Omental fat pad (tissue), 4 donors: ENCODE measurements at places on chromosomes 1 and 21. TPM values are rescaled to one million over a fixed set of nuclear protein-coding genes. Genes with fewer than 3 reads are reported as not detected.
A peak's percentile ranks its signal among the peaks of the same experiment; 100 is the strongest.

GRCh38 chr21:38494703-38495102, 3.6 kb downstream of the ERG start:
- no peak for DNase-seq

DNA sequence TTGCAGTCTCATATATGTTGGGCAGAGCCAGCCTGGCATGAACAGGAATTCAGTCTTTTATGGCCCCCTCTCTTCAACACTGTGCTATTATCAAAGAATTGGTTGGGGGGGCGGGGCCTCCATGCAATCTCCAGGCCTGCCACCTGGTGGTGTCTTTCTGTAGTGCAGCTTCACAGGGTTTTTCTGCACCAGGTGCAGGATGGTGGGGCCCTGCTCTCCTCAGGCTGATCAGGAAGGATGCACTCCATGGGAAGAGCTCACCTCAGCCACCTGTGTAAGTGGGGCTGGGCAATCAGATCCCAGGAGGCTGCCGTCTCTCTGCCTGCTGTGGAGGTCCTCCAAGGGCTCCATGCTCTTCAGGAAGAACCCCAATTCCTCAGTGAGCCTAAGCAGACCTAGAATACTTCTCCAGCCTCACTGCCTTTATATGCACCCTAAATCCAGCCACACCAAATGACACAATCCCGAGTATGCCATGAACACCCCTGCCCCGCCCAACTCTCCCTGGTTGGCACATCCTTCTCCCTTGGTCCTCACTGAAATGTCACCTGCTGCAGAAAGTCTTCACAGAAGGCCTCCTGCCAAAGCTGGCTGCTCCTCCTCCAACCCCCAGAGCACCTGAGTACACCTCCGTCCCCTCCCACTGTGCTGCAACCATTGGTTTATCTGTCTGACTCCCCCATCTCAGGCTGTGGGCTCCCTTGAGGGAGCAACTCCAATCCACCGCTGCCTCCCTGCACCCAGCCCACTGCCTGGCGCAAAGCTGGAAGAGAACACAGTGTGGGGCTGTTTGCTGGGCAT, 16.5 kb downstream of the STK40 start:
- DNase-seq = peak; percentile 97

DNA sequence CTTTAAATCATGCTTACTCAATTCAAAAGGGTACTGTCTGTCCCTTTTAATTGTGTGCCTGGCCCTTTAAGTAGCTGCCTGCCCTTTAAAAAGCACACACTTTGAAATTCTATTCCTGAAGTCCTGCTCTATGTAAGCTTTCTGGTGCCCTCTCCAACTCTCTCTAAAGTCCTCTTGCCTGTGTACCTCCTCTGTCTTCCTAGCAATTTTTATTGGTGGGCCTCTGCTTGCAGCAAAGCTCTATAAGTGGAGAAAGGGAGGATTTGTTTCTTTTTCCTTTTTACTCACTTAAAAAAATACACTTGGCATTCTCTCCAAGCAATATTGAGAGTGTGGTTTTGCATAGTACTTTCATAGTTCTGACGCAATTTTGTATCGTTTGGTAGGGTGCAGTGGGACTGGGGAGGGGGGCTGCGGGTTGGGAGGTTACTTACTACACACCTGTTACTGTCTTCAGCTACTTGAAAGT, 135.4 kb downstream of the LMO4 start:
- DNase-seq = no peak

DNA sequence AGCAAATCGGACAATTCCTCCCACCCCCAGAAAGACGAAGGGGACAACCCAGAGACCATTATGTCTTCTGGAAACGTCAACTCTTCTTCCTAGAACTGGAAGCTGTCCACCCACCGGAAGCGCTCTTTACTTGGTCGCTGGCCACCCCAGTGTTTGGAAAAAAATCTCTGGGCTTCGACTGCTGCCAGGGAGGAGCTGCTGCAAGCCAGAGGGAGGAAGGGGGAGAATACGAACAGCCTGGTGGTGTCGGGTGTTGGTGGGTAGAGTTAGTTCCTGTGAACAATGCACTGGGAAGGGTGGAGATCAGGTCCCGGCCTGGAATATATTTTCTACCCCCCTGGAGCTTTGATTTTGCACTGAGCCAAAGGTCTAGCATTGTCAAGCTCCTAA, 3.2 kb downstream of the S1PR1 start:
- no peak for DNase-seq

DNA sequence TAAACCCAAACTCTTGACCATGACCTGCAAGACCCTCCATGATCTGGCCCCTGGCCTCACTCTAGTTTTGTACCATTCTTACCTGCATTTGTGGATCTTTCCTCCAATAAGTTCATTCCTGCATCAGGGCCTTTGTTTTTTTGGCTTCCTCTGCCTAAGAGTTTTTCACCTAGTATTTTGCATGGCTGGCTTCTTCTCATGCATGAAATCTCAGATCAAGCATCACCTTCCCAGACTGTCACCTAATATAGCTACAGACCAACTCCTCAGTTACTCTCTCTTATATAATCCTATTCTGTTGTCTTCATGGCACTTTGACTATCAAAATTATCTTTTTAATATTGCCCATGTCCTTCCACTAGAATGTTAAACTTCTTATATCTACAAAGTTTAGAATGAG, 54.2 kb downstream of the BTBD8 start:
- no peak for DNase-seq

DNA sequence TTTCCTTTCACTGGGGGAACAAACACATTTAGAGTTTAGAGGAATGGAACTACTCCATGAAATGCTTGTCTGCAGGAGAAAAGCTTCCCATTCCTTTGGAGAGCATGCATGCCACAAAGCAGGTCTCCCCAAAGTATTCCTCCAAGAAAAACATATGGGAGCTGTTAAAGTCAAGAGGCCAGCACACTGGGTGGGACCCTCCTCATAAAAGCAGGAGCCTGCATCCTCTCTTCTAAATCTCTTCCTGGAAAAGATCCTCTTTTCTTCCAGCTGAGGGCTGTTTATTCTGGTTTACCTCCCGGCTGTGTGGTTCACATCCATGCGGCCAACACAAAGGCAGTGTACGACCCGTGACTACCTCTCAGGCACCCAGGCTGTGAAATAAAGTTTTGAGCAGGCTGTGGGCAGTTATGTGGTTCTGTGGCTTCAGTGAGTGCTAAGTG, 103.4 kb downstream of the TENT5C start:
- DNase-seq = no peak

- no peak for DNase-seq
Observed at GRCh38 chr1:199054694-199055093, 415.9 kb downstream of the PTPRC start.

S100A10 gene
- 351 TPM for total RNA-seq
